ENCODE measurements at places on chromosomes 13 and 19. TPM values are rescaled to one million over a fixed set of nuclear protein-coding genes. Genes with fewer than 3 reads are reported as not detected.

HTR2A gene
- 0.33 TPM for total RNA-seq

DNA sequence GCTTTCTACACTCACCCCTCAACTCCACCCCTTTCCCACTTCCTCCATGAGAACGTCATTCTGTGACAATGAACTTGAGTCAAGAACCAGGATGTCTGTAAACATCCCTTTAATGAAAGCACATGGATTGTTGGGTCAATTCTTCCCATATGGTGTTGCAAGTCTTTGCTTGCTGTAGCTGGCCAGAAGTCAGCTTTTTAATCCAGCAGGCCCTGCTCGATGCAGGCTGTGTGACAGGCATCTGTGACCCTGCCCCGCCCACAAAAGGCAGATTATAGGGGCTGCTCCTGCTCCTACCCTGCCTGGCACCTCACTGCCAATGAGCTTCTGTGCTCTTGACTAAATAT, 78.0 kb downstream of the STARD13 start:
- no peak overlapping the region for H3K4me3 ChIP-seq
- DNase-seq = peak; percentile 98
- H3K27ac ChIP-seq = peak overlapping the region; percentile 71
- H3K4me1 ChIP-seq = peaks cover 25% of the 10 kb centered on the region

GRCh38 chr19:4908781-4909155, 533 bp upstream of the UHRF1 start:
- no peaks in the 10 kb centered on the region for H3K27me3 ChIP-seq
- H3K27ac ChIP-seq = no peak overlapping the region
- no peak for DNase-seq

DNA sequence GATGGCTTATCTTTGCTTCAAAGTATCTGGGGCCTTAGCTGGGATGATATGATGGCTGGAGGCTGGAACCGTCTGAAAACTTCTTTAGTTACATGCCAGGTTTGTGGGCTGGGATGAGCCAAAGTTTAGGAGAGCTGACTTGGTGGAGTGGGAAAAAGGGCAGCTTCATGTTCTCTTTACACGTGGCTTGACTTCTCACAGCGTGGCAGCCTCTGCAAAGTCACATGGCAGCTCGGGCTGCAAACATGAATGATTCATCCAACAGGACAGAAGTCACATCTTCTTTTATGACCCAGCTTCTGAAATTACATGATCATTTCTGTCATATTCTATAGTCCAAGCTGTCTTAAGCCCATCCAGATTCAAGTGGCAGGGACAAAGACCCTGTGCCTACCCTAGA, 176.0 kb downstream of the OLFM4 start:
- H3K27ac ChIP-seq = no peak overlapping the region
- H3K4me1 ChIP-seq = no peaks in the 10 kb centered on the region
- H3K27me3 ChIP-seq = no peaks in the 10 kb centered on the region
- no peaks in the 10 kb centered on the region for H3K36me3 ChIP-seq
- no peak overlapping the region for H3K4me3 ChIP-seq

DNA sequence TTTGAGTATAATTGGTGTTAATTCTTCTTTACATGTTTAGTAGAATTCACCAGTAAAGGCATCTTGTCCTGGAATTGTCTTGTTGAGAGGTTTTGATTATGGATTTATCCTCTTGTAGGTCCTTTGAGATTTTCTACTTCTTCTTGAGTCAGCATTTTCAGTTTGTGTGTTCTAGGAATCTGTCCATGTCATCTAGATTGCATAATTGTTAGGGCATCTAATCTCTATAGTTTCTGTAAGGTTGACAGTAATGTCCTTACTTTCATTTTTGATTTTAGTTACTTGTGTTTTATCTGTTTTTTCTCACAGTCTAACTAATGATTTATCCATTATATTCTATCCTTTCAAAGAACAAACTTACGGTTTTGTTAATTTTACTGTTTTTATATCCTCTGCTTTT, 492.0 kb downstream of the FGF9 start:
- H3K4me3 ChIP-seq = no peak overlapping the region
- no peaks in the 10 kb centered on the region for H3K36me3 ChIP-seq
- no peaks in the 10 kb centered on the region for H3K27me3 ChIP-seq
- peak; percentile 17 for DNase-seq
- H3K4me1 ChIP-seq = no peaks in the 10 kb centered on the region
- H3K27ac ChIP-seq = no peak overlapping the region

DNA sequence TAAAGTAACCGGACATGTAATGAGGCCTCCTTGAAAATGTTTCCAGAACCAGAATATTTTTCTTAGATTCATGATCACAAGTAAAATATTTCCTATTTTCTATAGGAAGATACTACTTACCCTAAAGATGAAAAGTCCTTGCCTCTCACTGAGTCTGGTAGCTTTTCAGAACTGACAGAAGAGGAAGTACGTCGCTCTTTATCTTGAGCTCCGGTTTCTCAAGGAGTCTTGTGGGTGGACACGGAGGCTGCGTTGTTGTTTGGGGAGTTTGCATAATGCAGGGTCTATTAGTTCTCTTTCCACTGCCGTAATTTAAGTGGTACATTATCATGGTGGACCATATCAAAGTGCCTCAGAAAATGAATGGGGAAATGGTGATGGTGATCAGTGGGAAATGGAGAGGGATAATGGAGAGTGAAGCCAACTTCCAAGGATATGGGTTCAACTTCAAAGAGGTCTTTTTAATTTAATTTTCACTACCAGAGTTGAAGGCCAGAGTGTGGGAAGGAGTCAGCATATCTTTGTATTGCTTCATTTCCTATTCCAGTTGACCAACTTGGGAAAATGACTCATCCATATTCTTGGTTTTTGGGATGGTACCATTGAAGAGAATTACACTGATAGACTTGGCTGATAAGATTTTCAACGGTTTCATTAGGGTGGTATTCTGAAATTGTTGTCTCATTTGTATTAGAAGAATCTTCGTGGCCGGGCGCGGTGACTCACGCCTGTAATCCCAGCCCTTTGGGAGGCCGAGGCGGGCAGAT, 23.4 kb downstream of the MBD3L2B start:
- H3K4me1 ChIP-seq = no peaks in the 10 kb centered on the region
- no peak overlapping the region for H3K27ac ChIP-seq
- no peak for DNase-seq
- H3K36me3 ChIP-seq = no peaks in the 10 kb centered on the region
- H3K4me3 ChIP-seq = no peak overlapping the region

GRCh38 chr13:112822851-112823250, 133.0 kb downstream of the ATP11A start:
- H3K4me1 ChIP-seq = no peaks in the 10 kb centered on the region
- H3K27ac ChIP-seq = no peak overlapping the region
- DNase-seq = no peak
- H3K36me3 ChIP-seq = no peaks in the 10 kb centered on the region

Data from fibroblast of lung (primary cell).